COLO829 (cell line): ENCODE measurements at places on chromosomes 13 and 19.

DNA sequence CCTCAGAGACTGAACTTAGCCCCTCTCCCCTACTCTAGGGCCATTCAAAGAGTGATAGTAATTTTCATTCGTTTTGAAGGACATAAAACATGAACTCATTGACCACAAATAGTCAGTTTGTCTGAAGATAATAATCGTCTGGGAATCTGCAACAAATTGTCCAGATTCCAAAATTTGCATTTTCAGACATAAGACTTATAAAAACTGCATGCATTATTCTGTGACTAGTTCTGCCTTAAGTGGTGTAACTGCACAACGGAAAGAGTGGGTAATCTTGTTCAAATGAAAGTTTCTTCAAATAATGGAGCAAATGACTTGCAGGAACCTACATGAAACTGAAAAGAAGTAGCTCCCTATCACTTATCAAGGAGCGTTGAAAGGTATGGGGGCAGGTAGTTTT, 8.4 kb downstream of the CSNK1A1L start:
- DNase-seq, result no peak

GRCh38 chr19:38251564-38252051, 4.6 kb downstream of the PPP1R14A start:
- DNase-seq, result no peak

- no peak for DNase-seq
Measured at GRCh38 chr19:13022111-13022858, 27.0 kb downstream of the NFIX start.

DNA sequence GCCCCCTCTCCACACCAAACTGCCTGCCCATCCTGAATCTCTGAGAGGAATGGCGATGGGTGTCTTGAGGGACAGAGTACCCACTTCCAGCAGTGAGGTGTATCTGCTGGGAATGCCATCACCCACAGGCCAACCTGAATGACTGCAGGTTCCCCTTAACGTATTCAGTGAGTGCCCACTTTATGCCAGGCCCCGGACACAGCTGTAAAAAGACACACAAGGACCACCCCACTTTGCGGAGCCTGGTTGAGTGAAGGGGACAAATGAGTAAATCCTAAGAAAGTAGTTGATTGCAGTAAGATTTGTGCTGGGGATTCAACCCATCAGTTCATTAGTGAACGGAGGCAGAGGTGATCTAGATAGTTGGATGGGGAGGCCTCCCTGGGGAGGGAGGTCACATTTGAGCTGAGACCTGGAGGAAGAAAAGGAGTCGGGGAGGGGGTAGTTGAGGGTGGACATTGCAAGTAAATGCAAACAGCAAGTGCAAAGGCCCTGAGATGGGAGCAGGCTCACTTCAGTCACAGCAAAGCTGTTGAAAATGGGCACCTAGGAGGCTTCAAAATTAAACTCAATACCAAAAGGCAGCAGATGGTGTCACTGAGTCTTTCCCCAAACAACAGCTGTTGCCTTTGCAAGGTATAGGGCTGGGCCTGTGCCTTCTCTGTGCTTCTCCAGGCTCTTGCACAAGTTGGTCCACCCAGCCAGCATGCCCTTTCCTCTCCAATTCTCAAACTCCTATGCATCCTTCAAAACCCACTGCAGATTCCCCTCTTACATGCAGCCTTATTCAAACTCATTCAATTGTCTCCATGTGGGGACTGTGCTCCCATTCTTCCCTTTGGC, 4.3 kb downstream of the GDF15 start:
- no peak for DNase-seq

DNA sequence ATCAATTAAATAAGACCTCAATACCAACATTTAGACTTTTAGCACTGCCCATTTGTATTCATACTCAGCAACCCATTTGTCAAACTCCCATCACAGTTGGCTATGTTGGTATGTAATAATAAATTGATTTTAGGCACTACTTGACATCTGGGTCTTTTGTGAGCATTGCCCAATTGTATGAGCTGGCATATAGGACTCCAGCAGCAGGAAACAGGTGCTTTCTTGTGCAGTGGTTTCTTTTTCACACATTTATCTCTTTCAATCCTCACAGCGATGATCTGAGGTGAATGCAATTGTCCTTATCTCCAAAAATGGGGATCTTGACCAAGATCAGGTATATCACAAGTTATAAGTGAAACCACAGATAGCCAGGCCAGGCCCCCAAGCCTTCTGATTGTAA, 96.9 kb upstream of the OXGR1 start:
- DNase-seq, result no peak
